Stimulated activated naive CD8-positive, alpha-beta T cell treated with anti-CD3 and anti-CD28 coated beads, Interleukin-15, amount 100 ng/mL, for 72 hours (primary cell): ENCODE measurements at places on chromosomes 5 and 9.

GRCh38 chr9:130111786-130112537, 58.3 kb downstream of the GPR107 start:
- DNase-seq: no peak

- DNase-seq: no peak
Observed at GRCh38 chr9:120616966-120617935, 37.3 kb upstream of the CDK5RAP2 start.

DNA sequence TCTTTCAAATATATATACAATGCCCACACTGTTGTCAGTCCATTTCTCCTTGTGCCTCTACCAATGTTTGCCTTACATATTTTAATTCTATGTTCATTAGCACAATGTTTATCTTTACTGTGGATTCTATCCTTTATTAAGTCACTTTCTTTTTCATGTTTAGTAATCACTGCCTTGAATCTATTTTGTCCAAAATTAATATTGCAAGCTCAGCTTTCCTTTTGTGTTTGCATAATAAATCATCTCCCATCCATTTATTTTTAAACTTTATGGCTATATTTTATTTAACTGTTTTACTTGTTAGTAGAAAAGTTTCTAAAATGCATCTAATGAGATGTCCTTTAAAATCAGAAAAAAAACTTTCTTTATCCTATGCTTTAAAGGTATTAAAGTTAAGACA, 126.8 kb upstream of the ACOT12 start:
- no peak for DNase-seq

GRCh38 chr9:136019041-136019680, 58.0 kb upstream of the UBAC1 start:
- DNase-seq: no peak

- no peak for DNase-seq
Observed at GRCh38 chr9:91541734-91542133, 118.1 kb upstream of the NFIL3 start.

DNA sequence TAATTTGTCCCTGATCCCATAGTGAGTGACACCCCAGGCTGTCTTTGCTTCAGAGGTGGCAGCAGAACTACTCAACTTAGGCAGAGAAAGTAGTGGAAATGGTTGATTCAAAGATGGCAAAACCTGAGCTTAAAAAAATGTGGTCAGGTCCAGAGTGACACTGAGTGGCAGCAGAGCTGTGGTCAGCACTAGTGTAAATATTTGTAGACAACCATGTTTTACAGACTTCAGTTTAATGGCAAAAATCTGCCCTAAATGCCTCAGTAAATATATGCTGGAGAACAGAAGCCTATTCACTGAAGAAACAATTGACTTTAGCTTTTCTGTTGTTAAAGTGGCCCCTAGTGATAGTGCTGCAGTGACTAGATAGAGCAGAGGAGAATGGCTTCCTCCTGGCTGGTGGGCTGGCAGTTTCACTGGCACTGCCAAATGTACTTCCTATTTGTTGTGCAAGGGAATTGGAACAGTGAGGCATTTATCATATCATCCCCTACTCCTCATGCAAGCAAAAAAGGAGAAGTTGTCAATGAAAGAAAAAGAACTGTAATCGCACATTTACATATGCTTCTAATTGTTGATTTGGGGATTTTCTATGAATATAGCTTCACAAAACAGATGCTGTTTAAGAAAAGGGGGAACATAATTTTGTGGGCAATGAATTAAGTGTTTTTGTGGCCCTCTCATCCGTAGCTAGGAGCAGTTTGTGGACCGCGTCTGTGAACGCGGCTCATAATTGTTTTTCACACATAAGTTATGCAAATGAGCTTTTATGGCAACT, 12.0 kb downstream of the PBX3 start:
- no peak for DNase-seq

DNA sequence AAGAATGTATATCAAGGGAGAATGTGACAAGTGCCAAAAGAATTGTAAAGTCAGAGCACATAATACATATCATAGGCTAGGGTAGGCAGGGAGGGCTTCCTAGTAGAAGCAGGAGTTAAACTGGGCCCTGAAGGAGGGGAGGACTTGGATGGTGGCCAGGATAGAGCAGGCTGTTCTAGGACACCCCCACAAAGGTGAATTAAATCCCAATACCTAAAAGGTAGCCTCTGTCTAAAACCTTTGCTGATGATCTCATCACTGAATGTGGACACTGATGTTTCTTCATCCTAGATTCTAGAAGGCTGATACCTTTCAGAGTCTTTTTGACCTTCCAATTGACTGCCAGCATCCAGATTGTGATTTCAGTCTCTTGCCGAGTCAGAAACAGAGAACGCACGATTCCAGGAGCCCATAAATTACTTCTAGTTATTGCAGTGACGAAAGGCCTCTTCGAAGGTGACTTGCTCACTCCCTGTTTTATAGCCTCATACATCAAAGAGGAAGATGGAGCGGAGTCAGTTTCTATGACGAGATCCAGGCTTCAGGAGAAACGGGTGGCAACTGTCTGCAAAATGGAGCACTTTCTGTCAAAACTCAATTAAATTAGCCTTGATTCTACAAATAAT, 43.2 kb downstream of the KIF4B start:
- DNase-seq: no peak

DNA sequence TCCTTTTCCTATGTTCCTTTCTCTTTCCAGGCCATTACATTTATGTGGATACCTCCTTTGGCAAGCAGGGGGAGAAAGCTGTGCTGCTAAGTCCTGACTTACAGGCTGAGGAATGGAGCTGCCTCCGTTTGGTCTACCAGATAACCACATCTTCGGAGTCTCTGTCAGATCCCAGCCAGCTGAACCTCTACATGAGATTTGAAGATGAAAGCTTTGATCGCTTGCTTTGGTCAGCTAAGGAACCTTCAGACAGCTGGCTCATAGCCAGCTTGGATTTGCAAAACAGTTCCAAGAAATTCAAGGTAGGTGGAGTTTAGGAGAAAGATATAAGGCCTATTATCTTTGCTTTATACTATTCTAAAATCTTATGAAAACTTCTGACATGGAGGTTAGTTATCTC, 64.5 kb downstream of the MAMDC2 start:
- DNase-seq: no peak

DNA sequence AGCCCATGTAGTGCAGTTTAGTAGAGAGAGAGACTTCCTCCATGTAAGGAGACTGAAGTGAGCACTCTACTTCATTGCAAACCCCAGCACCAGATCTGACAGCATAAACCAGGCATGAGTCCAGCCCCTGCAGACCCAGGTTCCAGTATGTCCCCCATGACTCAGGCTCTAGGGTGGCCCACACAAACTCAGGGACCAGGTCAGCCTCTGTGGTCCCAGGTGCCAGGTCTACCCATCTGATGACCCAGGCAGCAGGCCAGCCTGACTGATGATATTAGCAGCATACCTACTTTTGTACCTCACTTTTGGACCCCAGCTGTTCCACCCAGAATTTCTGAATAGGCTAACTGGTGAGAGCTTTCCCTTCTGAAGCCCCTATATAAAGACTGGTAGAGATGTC, 647.8 kb downstream of the ANXA1 start:
- no peak for DNase-seq

GRCh38 chr9:70829591-70830265, 291.7 kb downstream of the TRPM3 start:
- DNase-seq: no peak

- no peak for DNase-seq
Observed at GRCh38 chr5:1414311-1415058, 30.8 kb downstream of the SLC6A3 start.

DNA sequence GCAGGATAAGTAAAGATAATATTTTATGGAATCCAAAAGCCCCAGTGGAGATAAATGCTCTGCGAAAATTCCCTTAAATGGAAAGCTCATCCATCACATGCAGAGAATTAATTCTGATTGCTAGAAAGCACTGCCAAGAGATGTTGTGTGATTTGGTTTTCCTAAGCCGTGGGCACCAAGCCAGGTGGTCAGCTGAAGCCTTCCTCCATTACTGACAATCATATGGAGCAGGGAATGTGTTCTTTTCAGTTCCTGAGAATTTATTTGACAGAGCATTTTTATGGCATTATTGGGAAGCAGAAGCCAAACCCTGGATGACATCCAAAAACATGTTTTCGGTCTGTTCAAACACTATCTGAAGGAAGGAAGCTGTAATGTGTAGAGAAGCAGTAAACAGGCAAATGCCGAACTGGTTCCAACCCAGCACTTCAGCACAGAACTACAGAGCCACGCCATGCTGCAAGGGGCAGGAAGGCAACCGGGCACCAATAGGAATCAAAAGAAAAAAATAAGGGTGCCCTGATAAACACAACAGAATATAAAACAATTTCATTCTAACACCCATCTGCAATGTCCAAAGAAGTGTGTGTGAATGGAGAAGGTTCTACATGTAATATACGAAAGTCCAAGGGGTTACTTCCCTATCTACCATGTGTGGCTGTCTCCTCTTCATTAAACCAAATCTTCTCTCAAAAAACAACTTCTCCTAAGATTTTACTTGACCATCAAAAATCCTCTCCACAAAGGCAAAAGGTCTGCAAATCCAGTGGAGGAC, 12.3 kb downstream of the ARSB start:
- DNase-seq: no peak

DNA sequence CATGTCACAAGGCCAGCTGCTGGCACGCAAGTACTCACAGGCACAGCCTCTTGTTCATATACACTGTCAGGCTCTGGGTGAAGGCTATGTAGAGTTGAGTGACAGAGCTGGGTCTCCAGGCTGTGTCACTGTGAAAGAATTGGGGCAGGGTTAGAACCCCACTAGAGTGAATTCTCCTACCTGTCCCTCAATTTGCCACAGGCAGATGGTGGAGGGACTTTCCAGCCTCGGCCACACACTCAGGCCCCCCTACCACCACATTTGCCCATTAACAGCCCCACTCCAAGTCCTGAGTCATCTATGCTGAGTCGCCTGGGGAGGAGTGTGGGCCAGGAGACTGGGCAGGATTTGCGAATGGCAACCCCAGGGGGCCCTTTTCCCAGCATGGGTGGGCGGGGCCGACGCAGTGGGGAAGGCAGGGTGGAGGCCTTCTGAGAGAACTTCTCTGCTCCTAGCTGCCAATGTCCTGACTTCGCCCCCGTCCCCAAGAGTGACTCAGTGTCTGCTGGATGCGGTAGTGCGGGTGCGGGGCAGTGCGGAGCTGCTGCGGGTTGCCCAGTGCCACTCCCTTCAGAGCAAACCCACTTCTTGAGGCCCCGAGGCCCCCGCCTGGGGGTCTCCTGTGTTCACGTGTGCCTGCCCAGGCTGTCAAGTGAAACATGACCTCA, 50.3 kb upstream of the PSD2 start:
- peak; percentile 35 for DNase-seq

GRCh38 chr5:34022121-34022705, 14.4 kb upstream of the AMACR start:
- DNase-seq: peak; percentile 74

DNA sequence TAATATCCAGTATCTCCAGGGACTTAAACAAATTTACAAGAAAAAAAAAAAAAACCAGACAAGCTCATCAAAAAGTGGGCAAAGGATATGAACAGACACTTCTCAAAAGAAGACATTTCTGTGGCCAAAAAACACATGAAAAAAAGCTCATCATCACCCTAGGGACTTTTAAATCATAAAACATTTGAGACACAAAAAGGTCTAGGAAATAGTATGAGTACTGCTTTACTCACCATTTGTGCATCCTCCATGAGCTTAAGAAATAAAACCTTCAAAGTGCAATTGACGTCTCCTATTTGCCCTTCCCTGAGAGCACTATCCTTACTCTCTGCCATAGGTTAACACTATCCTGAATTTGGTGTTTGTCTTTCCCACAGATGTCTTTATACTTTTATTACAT, 193.7 kb upstream of the NREP start:
- no peak for DNase-seq

DNA sequence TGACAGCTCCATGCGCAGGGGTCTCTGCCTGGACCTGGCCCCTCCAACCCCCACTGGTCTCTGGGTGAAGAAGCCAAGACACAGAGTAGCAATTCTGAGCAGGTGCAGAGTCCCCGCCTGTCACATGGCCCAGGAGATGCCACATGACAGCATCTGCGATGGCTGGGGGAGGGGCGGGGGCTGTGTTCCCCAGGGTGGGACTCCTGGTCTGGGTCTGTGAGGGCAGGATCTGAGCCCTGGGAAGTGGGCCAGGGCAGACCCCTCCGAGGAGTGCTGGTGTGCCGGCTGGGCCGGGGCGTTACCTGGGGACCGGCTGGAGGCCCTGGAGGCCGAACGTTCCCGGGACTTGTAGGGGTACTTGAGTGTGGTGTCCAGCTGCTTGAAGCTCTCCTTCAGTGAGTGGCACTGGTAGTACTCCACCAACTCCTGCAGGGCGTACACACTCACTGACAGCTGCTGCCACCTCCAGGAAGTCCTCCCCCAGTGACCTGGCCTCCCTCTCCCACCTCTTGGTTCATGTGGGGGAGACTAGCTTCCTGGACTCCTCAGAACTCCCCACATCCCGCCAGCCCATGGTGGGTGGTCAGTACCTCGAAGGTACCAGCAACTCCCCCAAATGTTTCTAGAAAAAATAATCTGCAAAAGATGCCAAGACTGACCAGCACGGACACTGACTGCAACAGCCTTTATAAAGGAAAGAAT, 32.1 kb upstream of the SARDH start:
- DNase-seq: peak; percentile 4

- DNase-seq: no peak
Observed at GRCh38 chr9:37290940-37291485, 131.5 kb upstream of the GRHPR start.

DNA sequence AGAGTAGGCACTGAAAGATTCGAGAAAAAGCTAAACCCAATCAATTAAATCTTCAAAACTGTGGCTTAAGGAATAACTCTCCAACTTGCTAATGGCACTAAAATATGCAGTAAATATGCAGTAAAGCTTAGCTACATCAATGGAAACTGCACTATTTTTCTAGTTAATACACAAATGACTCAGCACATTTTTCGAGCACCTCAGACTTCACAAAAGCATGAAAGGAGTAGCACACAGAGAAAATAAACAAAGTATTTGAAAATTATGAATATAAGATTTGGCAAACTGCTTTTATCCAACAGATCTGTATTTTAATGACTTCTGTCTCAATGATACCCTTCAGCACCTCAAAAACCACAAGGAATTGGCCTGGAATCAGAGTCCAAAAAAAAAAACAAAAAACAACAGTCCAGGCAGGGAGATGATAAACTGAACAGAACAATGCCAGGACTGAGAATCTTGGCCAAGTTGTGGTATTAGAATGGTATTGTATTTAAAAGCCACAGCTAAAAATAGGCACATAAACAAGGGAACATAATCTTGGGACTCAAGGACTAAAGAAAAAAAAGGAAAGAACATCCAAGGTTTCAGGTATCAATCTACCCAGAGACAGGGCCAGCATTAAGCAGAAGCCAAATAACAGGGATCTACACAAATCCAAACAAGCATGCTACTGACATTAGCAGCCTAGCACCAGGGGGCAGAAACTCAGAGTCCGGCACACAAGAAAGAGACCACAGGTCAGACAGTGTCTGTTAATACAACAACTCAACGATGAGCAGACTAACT, 21.4 kb downstream of the TMEM245 start:
- DNase-seq: no peak

DNA sequence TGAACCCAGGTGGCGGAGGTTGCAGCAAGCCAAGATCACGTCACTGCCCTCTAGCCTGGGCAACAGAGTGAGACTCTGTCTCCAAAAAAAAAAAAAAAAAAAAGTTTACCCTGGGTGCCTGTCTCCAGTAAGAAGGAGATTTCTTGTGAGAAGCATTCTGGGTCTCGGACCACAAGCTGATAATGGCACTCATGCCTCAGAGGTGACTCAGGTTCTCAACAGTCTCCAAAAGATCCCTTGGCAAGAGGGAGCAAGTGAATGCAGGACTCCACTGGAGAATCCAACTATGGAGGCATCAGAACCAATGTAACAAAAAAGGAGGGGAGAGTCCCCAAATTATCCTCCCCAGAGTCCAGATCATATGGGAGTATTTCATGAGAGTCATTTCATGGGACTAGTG, 106.0 kb upstream of the LRRTM2 start:
- DNase-seq: no peak

- DNase-seq: no peak
Observed at GRCh38 chr5:45279109-45279508, 417.1 kb downstream of the HCN1 start.
